ENCODE measurements at places on chromosomes 7 and 10.

DNA sequence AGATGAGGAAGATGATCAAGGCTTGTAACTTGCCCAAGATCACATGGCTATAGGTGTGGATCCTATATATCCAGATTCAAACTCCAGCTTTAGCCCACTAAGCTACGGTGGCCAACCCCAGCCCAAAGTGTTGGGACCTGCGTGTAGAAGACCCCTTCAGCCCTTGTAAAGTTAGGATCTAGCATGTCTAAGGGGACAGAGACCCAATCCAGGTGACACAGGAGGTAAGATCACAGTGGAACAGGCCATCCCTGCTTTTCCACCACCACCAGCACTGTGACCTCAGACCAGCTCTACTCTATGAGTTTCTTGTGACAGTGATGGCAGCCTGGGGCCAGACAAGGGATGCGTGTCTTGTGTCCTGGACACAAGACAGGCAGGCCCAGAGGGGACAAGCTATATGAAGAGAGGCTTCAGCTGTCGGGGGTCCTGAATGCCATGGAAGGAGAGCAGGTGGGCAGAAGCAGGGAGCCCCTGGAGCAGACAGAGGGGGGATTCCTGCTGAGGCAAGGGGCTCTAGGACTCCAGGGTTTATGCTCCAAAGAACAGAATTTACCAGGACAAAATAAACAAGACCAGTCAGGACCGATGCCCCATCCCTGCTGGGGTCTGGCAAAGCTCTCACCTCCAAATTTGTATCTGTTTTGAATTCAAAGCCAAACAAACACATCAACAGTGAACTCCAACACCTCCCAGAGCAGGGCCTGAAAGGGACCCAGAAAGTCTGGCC is 10.4 kb downstream of the GPRIN2 start:
- DNase-seq, result no peak

DNA sequence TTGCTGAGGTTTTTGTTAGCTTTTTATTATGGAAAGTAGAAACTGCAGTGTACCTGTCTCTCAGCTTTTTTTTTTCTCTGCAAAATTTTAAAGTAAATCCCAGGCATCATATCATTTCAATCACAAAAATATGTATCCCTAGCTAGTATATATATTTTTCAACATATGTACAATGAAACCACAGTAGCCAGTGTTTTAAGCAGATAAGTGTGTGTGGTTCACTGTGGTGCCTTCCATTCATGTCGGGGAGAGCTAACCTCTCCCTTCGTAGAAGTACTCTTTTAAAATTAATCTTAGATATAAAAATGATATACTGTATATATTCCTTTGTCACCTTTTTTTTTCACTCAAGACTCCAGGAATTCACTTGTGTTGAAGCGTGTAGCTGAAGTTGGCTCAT is 22.7 kb downstream of the CUL1 start:
- no peak for DNase-seq

- no peak for DNase-seq
Measured at GRCh38 chr7:133237545-133237944, 15.3 kb upstream of the EXOC4 start.

DNA sequence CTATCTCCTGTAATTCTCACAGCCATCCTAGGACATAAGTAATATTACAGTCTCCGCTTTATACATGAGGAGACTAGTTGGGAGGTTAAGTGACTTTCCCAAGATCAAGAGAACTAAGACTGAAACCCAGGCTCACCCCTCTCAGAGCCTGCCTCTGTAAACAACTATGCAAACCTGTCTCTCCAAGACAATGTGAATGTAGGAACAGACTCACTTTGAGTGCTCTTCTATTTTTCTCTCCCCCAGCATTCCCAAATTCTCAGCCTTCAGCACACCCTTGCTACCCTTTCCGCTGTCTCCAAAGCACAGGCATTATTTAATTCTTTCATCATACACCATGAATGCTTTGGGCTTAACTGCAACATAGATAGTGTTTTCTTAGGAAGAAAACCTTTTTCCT is 13.6 kb downstream of the ACTA2 start:
- DNase-seq, result no peak

DNA sequence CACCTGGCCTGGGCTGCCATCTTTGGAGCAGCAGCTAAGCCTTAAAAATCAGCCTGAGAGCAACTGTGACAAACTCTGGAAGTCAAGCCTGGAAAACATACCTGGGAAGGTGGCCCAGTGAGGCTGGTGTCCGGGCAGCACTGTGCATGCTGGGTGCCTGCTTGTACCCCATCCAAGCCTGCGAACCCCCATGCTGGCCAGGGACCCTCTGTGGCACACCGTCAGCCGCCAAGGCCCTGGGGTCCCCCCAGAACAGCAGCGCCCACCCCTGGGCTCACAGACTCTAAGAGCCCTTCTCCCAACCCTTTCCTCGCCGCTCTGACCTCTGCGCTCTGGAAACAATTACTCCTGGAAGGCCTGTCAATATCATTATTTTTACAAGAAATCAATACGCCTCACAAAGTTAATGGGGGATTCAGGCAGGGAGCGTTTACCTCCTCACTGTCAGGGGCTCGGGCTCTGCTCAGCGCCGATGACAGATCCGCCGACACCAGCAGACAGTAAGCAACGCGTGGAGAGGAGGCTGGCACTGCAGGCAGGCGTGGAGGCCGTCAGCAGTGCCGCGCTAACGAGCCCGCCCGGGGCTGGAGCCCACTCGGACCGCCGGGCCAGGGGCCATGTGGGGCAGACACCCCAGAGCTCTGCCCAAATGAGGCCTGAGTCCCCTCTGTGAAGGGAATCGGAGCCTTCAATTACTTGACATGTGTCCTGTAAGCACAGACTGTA is 54.4 kb downstream of the EBF3 start:
- DNase-seq, result no peak

GRCh38 chr7:138278601-138279000 is 181.5 kb upstream of the TRIM24 start:
- DNase-seq, result no peak

GRCh38 chr10:10330418-10330817 is 687.3 kb upstream of the CELF2 start:
- no peak for DNase-seq

DNA sequence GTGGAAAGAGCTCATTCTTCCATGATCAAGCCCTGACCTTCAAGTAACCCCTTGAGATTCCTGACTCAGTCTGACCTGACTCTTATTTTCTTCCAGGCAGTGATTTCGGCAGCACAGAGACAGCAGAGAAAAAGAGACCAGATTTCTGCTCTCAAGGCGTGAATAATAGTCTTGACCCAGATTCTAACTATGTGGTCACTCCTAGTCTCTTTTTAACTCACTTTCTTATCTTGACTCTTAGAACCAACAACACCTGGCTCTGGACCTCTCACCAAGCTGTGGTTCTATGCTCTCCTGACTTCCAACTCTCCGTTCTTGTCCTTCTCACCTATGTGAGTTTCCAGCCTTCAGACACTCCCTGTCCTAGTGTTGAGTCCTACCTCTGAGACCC is 36.9 kb upstream of the KDM7A start:
- DNase-seq, result no peak

DNA sequence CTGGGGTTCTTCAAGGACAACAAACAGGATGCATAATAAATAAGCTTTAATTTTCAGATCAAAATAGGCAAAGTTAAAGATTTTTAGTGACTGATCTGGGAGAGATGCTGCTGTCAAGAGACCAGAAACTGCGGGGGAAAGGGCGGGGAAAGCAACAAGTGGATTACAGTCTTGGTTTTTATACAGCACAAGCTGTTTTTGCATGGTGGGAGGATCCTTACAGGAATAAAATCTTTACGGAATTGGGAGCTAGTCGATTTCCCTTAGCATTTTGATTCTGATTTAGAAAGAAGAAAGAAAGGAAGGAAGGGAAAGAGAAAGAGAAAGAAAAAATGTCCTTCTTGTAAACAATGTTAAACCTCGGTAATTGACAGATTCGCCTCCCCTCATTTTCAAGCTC is 242.3 kb upstream of the SP8 start:
- DNase-seq, result no peak

DNA sequence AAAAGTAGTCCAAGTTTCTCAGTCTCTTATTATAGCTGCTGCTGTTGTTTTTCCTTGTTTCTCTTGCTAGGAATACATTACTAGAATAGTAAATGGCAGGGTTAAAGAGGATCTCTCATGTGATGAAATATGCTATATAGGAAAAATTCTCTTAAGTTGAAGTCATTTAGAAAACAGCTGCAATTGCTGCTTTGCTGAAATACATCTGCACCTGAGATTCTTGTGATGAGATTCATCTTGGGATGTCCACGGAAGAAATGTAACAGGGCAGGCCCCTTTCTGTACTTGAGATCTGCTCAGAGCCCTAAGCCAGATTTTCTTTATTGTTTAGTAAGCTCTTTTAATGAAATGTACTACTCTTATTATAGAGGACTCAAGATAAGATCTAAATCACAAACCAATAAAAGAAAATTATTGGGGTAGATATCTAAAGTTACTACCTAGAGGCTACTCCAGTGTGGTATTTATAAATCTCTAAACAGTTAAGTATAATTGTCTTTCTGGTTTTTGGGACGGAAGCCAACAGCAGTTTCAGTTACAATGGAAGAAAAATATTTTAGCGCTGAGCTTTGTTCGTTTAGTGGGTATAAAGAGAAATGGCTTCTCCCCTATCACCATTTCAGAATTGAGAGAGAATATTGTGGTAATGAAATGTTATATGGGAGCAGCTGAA is 701.5 kb downstream of the KCNMA1 start:
- DNase-seq, result no peak

DNA sequence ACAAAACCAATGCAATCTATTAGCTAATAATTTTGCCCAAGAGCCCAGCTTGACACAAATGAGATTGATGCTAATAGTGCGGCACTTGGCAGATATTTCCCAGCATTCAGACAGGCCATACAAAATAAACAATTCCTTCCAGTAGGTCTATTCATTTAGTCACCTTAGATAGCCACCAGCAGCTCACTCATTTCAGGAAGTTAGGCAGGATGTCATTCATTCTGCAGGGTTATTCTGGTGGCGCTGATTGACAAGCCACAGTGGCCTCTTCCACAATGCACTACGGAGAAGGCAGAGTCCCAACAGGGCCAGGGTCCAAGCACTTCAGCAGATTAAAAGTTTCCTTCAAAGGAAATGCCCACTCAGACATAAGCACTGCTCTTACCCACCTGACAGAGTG is 55.8 kb downstream of the PIK3AP1 start:
- no peak for DNase-seq

GRCh38 chr10:127866276-127867013 is 26.3 kb downstream of the CLRN3 start:
- DNase-seq, result no peak

DNA sequence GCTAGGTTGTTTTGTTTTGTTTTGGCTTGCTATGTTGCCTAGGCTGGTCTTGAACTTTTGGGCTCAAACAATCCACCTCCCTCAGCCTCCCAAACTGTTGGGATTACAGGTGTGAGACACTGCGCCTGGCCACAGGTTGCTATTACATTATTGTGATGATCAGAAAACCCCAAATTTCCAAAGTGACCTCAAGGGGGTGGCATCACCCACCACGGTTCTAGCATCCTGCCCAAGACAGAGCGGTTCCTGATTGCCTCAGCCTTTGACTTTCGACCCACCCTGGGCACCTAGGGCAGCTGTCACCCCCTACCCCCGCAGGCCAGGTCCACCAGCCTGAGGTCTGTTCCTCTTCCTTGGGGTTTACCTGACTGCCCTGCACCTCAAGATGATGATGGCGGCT is 28.4 kb downstream of the SBDS start:
- no peak for DNase-seq

Measured in stimulated activated CD8-positive, alpha-beta memory T cell treated with anti-CD3 and anti-CD28 coated beads, Interleukin-7, amount 100 ng/mL, for 1 hour (primary cell).